ENCODE measurements at places on chromosomes 12 and 14. TPM values are rescaled to one million over a fixed set of nuclear protein-coding genes. Genes with fewer than 3 reads are reported as not detected.

Gene ERBB3
- 0.25 TPM for total RNA-seq

Gene SEL1L
- 58.8 TPM for total RNA-seq

Gene KNTC1
- total RNA-seq: 21.7 TPM

Gene KCNC2
- total RNA-seq: not detected

Gene CLEC12A
- total RNA-seq: not detected
